ENCODE measurements at places on chromosomes 4 and X.

GRCh38 chr4:188975271-188975670 is 836.0 kb downstream of the TRIML1 start:
- DNase-seq = no peak

GRCh38 chr4:139503622-139504166 is 49.8 kb downstream of the RAB33B start:
- no peak for DNase-seq

DNA sequence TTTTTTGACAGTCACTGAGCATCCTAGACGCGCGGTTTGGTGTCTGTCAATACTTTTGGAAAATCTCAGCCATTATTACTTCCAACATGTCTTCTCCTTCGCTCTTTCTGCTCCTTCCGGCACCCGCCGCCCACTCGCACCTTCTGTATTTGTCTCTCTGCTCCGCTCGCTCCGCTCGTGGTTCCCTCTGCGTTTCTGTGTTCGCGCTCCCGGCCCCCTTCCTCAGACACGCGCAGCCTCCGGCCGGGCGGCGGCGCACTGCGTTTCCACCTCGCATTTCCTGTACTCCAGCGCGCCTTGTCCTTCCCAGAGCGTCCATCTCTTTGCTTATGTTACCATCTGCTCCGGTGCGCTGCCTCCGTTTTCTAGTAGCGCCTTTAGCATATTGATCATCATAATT is 21.1 kb downstream of the PDE6B start:
- peak; percentile 41 for DNase-seq

GRCh38 chrX:120453985-120454384 is 15.1 kb downstream of the LAMP2 start:
- no peak for DNase-seq

DNA sequence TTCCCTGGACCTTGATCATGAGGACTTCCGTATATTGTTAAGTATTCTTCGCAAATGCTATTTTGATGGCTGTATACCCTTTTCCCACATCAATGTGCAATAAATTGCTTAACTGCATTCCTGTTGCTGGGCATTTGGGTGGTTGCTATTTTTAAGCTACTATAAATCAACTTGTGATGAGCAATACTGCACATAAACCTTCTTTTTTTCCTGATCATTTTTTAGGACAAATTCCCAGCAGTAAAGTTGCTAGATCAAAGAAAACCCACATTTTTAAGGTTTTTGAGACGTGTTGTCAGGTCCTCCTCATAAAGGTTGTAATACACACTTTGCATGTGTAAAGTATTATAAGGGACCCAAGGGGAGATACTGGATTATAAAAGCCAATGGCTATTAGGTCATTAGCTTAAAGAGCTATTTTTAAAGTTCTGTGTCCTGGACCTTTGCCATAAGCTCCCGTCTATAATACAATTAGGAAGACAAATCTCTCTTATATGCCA is 35.6 kb downstream of the LIMCH1 start:
- DNase-seq = no peak

- DNase-seq = peak; percentile 62
These were observed at the start of gene FAAH2 for GRCh38 chrX:57286507-57287251. FAAH2 (plus strand) TSS chrX:57286706; CDS start chrX:57286826, 120 bp downstream.

GRCh38 chrX:153417637-153418036 is 6.4 kb downstream of the ZFP92 start:
- DNase-seq = no peak

DNA sequence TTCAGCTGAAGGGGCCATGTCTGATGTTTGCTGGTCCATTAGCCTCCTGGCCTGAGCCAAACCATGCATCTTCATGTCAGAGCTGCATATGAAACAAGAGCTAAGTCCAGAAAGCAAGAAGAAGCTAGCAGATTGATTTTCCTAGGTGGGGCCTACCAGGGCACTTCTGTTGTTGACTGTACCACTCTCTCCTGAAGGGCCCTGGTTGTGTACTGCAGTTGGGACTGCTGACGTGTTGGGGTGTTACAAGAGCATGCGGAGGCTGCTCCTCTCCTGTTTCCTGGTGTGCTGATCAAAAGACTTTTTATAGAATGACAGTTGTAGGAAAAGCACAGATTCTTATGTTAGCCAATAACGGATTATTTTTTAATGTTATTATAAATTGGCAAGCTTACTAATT is 145.1 kb downstream of the TBL1X start:
- no peak for DNase-seq

GRCh38 chrX:40131654-40132337 is 34.0 kb upstream of the BCOR start:
- no peak for DNase-seq
